ENCODE measurements at places on chromosomes 11 and 22. TPM values are rescaled to one million over a fixed set of nuclear protein-coding genes. Genes with fewer than 3 reads are reported as not detected.

The OR5AP2 gene
- not detected for total RNA-seq

The CECR2 gene
- 0.37 TPM for total RNA-seq

The MMP26 gene
- not detected for total RNA-seq

The ART1 gene
- total RNA-seq: not detected

The UBXN1 gene
- total RNA-seq: 99.4 TPM

The BCO2 gene
- total RNA-seq: 15.3 TPM

The ANGPTL5 gene
- not detected for total RNA-seq

The IL18 gene
- 2.3 TPM for total RNA-seq

The RTN4RL2 gene
- under 0.01 TPM for total RNA-seq

The DAGLA gene
- total RNA-seq: 3.8 TPM

The SLC17A6 gene
- total RNA-seq: not detected

The GRIA4 gene
- total RNA-seq: not detected

The FZD4 gene
- 29.1 TPM for total RNA-seq

The PRPF19 gene
- 39.5 TPM for total RNA-seq

The APIP gene
- 27.9 TPM for total RNA-seq

The GAB4 gene
- total RNA-seq: not detected

The C11orf65 gene
- 1.5 TPM for total RNA-seq

The EIF3M gene
- total RNA-seq: 899 TPM

The KCNA4 gene
- total RNA-seq: under 0.01 TPM

Data from uterine smooth muscle cell (primary cell).